ENCODE measurements at places on chromosomes 7 and 10.

- peak; percentile 80 for DNase-seq
These were observed 82.8 kb downstream of the CHST15 start for GRCh38 chr10:124010563-124011131.

DNA sequence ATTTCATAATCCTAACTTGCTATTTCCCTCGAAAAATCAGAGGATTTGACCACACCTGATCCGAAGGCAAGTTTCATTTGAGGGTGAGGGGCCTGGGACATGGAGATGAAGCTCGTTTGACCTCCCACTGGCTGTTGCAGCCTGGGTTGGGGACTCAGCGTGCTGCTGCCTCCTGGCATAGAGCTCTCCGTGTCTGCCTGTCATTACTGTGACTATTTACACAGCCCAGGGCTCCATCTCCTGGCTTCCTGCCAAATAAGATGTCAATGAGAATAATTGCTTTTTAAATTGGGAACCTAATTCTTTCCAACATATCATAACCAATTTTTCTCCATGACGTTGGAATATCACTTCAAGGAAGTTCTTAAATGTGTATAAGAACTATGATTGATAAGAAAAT, 139.3 kb upstream of the COBL start:
- no peak for DNase-seq

DNA sequence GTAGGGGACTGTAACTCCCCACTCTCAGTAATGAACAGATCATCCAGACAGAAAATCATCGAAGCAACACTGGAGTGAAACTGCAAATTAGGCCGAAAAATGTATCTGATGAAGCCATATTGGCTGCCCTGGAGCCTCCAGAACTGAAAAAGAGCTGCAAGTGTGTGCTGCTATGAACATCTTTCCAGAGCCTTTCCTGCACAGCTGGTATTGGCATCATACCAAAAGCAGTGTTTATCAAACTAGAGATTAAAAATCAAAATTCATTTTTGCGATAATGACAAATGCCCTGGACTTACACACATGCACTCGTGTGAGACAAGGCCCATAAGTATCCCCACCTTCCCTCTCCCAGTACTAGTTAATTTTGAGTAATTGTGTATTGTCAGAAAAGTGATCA, 6.8 kb upstream of the CLDN12 start:
- no peak for DNase-seq

DNA sequence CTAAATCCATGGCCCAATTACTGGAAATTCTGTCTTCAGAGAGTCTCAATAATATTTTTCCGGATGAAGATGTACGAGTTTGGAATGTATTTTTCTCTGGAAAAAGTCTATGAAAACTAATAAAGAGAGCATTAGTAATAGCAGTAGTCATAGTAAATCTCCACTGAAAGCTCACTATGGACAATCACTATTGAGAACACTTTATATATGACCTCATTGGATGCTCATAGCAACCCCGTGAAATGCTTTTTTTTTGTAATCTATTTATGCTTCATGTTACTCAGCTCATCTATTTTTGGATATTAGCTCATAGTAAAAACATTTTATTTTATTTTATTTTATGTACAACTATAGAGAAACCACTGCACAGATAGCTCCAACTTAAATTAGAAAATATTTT, 94.3 kb upstream of the MYO3A start:
- no peak for DNase-seq
